ENCODE measurements at places on chromosomes 13 and 19.

DNA sequence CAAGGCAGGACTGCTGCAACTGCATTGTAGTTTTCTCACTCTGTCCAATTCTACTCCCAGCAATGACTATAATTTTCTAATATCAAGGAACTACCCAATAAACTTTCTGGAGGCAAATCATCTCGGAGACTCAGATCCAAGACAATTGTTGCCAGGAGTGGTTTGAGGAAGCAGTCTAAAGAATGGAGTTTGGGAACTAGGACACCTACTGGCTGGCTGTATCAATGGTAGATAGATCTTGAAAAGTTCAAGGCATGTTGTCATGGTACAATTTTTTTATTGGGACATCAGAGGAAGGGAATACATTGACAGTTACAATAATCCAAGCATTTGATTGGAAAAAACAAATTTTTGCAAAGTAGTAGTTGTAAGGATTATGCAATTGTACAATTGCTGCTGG lies 648.3 kb upstream of the SLITRK6 start:
- DNase-seq: no peak

DNA sequence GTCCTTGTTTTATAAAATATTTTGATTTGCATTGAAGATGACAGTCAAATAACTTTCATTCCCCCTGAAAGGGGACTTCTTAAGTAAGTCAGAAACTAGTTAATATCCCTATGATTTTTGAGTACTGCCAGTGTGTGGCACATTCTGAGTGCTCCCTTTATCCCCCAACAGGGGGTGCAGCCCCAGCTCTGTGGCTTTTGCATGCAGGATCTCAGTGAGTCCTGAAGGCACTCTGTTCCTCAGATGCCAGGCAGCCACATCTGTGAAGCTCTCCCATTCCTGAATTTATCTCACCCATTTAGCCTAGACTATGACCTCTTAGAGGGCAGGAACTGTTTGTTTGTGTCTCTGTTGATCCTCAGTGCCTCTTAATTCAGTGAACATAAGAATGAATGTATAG lies 123.1 kb downstream of the CDK8 start:
- no peak for DNase-seq

DNA sequence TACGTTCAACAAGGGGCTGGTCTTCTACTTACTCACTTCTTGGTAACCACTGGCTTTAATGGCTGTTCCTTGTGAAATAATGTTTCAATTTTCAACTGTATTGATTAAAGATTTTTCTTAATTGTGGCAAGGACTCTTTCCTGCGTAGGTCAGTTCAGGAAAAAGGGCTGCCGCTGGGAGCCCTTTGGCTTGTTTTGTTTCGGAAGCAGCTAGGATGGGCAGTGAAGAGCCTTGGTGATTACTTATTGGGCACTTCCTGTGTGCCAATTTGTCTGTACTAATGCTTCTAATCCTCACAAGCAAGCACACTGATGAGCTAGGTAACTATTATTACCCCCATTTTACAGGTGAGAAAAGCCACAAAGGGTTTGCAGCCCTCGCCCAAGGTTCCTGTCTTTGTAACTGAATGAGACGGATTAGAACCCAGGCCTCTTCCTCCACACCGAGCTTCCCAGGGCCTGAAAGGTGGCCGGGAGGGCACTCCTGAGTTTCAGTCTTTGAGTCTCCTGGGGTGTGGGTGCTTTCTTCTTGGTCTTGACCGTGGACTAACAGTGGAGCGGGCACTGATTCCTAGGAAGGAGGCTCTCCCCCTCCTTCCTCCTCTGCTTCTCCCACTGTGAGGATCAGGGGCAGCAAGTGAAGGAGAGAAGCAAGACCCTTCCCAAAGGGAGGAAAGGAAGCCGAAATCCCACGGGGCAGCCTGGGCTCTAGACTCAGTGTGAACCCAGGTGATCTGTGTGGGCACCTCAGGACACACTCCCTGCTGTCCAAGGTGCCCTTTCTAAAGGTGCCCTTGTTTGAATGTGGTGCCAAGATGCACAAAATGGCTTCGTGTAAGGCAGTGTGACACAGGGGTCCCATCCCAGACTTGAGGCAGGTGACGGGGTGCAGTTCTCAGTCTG lies 3.7 kb downstream of the COL4A2 start:
- DNase-seq: no peak

DNA sequence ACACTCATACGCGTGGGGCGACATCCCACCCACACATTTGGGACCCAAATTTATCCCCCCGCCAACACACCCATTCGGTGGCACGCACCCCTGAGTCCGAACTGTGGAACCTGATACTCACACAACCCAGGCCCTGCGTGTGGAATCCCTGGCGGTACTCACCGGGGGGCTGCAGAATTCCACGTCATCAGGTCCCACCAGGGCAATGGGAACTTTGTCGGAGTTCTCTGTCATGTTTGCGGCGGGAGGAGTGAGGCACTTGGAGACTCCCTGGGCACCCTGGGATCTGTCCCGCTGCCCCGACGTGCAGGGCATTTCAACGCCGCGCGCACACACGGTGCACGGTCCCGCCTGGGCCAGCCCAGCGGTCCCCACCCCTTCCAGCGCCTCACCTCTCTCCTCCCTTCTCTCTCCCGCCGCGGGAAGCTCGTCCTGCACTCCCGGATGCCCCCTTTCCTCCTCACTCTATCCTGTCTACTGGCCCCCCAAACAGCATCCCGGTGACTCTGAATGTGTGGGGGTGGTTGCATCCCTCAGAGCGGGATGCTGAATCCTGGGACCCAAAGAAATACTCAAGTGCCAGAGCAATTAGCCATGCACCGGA lies at the start of gene CNMD:
CNMD (minus strand) TSS at position 353 of the 604 bp plus-strand sequence; CDS start at position 234, 119 bp downstream.
- no peak for DNase-seq

GRCh38 chr13:29909975-29910674 lies 59.7 kb upstream of the UBL3 start:
- DNase-seq: no peak

GRCh38 chr13:89695343-89696257 lies 1651.9 kb upstream of the MIR17HG start:
- DNase-seq: no peak

DNA sequence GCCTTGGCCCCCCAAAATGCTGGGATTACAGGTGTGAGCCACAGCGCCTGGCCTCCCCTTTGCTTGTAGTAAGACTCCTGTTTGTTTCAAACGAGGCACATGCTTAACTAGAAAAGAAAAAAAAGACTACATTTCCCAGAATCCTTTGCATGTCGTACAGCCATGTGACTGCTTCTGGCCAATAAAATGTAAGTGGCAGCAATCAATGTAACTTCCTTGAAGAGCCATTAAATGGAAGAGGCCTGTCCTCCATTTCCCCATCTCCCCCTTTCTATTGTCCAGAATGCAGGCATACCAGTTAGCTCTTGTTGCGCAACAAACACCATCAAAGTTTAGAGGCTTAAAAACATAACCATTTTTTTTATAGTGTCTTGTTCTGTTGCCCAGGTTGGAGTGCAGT lies 10.4 kb upstream of the GPR32 start:
- no peak for DNase-seq

DNA sequence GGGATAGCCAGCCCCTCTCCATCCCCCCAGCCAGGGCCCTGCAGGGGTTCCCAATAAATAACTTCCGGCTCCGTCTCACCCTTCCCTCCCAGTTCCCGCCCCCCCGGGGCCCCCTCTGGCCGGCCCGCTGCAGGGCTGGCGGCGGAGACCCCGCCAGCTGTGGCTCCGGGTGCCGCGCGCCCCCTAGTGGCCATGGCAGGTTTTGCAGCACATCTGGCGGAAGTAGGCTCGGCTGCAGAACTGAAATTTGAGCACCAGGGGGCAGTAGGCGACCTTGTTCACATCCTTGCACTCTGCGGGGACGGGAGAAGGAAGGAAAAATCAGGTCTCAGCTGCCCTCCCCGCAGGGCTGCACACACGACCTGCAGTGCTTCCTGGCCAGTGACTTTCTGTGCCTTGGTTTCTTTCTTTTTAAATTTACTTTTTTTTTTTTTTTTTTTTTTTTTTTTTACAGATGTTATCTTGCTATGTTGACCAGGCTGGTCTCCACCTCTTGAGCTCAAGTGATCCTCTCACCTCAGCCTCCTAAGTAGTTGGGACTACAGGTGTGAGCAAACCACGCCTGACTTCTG lies 3.6 kb upstream of the MYO1F start:
- DNase-seq: no peak

DNA sequence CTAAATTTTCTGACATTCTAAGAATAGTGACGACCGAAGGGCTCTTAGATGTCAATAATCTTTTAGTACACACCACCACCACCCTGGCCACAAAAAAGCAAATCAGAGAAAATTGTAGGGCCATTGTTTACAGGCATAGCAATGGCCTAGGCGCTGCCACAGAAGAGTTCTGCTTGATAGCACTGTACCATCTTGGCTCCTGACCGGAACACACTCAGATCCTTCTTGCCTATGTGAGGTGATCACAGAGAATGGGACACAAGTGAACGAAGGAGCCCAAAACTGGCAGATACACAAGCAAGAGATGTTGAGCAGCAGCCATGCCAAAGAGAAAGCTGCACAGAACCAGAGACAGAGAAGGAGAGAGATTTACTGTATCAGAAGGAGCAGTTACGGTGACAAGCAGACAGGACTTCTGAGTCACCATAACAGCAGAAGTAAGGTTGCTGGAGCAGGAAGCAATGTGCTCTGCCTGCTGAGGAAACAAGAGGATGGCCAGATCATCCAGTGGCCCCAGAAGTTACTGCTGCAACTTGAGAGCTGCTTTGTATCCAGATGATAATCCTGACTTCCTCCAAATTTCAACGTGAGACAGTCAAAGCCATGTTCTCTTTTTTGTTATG lies 105.2 kb downstream of the SLITRK6 start:
- DNase-seq: no peak

DNA sequence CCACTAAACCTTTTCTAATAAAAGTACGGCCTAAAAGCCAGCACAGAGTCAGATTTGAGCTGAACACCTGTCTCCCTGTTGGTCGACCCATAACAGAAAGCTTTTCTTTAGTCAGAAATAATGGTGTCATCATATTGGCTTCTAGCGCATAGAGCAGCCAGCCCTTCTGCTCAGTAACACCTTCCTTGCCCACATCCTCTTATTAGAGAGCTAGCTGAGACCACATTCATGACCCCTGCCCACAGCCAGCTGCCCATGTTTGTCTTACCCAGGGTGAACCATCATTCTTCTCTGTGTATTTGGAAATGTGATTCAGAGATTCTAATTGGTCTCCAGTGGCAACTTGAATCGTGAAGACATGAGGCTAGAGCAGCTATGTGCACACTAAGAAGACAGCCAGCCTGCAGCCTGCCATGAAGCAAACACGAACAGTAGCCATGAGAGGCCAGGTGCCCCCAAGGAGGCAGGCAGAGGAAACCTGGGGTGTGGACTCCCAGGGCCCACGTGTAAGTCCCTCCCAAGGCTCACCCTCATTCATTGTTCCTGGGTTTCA lies 82.3 kb upstream of the PDCD5 start:
- DNase-seq: no peak

GRCh38 chr13:54742984-54743383 lies 1714.4 kb downstream of the OLFM4 start:
- no peak for DNase-seq

DNA sequence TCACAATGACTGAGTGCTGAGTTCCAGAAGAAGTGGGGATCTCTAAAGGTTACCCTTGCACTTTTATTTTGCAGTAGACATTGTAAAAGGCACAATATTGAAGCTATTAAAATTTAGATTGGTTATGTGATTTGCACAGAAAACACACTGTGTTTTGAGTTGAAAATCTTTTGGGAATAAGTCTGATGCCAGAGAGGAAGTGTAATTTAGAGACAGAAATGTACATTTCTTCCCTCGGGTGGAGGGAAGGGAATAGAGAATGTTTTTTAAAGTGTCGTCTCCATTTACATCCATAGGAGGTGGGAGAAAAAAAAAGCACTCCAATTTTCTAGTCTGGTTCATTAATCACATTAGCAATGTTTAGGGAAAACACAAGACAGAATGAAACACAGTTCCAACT lies 465.8 kb downstream of the OLFM4 start:
- no peak for DNase-seq

- no peak for DNase-seq
These were observed 70.6 kb upstream of the TEX29 start for GRCh38 chr13:111249637-111250360.

DNA sequence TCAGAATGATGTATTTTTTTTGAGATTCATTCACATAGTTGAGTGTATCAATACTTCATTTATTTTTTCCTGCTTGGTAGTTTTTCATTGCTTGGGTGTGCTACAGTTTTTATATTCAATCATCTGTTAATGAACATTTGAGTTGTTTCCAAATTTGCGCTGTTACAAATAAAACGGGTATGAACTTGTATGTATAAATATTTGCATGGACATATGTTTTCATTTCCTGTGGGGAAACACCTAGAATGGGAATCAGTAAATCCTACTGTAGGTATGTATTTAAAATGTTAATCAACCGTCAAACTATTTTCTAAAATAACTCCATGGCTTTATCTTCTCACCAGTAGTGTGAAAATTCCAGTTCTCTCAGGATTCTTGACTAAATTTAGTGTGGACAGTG lies 826.3 kb downstream of the EFNB2 start:
- no peak for DNase-seq

GRCh38 chr13:80010846-80011245 lies 330.1 kb downstream of the SPRY2 start:
- DNase-seq: no peak

GRCh38 chr19:33809960-33810359 lies 13.3 kb downstream of the KCTD15 start:
- no peak for DNase-seq

GRCh38 chr13:73865027-73865426 lies 269.2 kb downstream of the KLF12 start:
- DNase-seq: no peak

All from pulmonary artery endothelial cell (primary cell).